ENCODE measurements at places on chromosomes 5 and 9.

DNA sequence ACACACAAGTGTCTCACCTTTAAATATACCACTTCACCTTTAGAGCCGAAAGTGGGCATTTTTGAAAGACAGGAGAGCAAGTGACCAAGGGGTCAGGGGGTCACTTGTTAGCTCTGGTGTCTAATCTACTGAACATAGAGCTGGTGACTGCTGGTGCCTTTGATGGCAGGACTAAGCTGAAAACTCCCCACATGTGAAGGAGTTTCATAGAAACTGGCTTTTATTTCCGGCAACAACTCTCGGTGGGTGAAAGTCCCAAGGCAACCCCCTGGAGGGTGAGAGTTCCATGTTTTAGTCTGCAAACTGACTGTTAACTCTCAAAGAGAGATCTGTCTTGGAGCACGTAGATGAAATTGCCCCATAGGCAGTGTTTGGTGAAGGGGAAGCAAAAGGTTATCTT, 466.9 kb downstream of the DMRTA1 start:
- DNase-seq, result no peak

- DNase-seq, result no peak
These were observed 16.2 kb downstream of the GDNF start for GRCh38 chr5:37823433-37824152.

GRCh38 chr5:8500426-8500825, 631.5 kb downstream of the MTRR start:
- DNase-seq, result no peak

DNA sequence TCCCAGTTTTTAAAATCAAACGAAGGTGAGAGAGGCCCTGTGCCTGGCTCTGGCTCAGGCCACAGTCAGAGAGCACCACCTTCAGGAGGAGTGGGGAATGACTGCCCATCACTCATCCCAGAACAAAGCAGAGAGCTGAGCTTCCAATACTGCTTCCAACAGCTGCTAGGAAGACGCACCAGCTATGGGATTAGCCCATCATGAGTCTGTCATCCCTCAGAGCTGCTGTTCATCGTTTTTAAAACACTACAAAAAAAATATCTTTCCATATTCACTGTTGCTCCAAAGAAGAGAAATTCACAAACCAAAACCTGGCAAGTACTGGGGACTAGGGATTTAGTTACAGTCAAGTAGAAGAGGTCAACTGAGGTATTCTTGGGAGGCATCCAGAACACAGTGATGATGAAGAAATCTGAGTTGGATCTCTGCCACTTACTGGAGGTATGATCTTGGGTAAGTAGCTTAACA, 102.4 kb downstream of the CDK5RAP2 start:
- peak; percentile 96 for DNase-seq

DNA sequence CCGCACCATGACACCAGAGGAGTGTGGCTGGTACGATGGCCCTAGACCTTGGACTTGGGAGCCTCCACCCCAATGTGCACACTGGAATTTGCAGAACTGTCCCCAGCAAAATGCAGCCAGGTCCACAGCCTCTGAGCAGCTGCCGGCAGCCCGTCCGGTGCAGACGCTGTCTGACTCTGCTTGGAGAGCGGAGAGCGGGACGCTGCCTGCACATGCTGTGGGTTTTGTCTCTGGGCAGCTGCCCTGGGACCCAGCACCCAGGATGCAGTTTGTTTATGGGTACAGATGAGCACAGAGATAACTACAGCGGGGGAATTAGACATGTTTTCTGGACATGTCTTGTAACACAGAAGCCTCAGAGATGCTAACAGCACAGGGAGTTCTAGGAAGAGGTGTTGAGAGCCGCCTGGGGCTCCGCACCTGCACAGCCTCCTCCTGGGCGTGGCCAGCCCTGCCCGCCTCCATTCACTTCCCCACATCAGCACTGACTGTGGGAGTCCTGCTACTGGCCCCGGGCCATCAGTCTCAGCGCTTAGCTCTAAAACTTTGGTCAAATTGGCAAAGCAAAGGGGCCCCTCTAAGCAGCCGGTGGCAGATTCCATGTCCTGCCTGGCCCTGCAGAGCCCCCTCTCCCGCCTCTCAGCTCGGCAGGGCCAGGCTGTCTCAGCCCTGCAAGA, 159.6 kb downstream of the IRX2 start:
- no peak for DNase-seq

GRCh38 chr5:81848362-81848880, 97.5 kb upstream of the SSBP2 start:
- DNase-seq, result peak; percentile 28

DNA sequence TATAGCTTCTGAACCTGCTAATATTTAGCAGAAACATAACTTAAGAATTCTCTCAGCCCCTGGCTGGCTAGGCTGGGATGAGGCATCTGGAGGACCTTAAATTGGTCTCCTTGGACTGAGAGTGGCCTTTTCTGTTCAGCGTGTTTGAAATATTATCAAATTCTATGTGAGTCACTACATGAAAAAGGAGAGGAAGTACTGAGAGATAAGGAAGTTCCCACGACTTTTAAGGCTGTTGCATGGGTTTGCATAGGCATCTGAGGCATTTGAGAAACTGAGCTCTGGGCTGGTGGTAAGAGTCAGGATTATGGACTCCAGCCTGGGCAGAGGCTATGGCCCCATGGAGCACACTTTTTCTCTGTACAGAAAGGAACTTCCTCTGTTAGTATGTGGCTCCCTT, 816.2 kb upstream of the GRAMD2B start:
- peak; percentile 72 for DNase-seq

- no peak for DNase-seq
These were observed 342.8 kb downstream of the GABRG2 start for GRCh38 chr5:162410365-162410764.

- no peak for DNase-seq
These were observed 97.0 kb downstream of the GHR start for GRCh38 chr5:42520203-42520602.

DNA sequence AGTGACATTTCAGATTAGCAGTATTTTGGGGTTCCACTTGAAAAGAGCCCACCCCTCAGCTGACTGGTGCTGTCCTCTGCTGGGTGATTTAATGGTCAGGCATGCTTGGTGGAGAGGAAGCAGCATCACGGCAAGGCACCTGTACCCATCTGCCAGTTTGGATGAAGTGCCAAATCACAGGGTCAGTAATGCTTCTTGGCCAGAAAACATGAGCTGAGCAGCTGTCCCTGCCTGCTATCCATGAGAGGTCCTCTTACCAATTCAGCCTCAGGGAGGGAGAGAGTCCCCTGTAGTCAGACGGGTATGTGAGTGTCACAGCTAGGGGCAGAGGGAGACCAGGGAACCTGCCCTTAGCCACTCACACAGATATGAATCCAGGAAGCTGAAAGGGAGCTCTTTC, 137.9 kb downstream of the SEC61B start:
- DNase-seq, result no peak

DNA sequence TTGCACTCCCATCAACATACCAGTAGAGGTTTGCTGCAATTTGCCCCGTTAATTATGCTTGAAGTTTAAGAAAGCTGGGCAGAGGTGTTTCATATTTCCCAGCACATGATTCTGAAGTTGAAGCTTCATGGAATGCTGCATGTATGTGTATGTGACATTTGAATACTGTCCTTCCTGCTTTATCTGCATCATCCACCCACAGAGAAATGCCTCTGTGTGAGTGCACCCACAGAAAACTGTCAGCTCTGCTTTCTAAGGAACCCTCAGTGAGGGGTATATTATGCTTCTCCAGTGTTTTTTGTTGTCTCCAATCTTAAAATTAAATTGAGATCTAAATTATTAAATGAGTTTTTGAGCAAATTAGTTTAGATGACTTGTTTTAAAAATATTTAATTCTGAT, 358.1 kb upstream of the PIK3R1 start:
- no peak for DNase-seq

DNA sequence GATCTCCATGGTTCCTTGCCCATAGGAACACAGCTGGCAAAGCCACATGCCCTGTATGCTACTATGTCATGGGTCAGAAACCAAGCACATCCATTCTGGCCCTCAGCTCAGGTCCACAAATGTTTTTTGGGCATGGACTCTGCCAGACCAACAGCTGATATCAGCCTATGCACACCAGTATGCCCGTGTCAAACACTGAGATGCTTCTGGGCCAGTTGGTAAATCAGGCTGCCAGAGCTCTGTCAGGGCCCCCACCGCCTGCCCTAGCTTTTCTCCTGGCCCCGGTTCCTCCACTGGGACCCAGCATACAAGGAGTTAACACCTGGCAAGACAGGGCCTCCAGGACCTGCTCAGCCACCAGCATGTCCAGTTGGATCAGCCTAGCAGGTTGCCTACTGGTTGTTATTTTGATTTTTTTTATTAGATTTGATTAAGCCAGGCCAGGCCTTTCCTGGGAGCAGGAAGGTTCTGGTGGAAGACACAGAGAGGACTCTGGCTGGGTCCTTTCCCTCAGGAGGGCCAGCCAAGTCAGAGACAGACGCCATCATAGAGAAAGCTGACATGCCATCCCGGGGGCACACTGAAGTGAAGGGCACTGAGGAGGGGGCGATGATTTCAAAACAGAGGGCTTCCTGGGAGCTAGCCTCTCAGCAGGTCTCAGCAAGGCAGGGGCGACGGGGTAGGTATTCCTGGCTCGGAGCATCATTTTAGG, 65.8 kb downstream of the TSTD2 start:
- DNase-seq, result no peak

DNA sequence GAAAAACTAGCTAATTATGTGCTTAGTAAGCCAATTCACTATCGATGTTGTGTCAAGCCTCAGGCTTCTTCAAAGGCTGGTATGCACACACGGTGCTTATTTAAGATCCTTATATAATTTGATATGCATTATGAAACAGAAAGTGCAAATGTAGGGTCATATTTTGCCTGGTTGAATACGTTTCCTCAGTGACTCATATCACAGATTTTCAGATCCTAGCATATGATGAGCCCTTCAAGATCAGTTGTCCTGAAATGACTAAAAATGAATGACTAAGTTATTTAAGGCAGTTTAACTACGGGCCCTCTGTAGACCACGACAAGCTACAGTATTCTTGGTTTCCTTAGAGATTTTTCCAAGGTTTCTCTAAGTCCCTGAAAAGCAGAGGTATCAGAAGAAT, 778.3 kb downstream of the PRELID2 start:
- peak; percentile 81 for DNase-seq

- DNase-seq, result no peak
These were observed 23.4 kb downstream of the ANXA6 start for GRCh38 chr5:151134228-151134627.

DNA sequence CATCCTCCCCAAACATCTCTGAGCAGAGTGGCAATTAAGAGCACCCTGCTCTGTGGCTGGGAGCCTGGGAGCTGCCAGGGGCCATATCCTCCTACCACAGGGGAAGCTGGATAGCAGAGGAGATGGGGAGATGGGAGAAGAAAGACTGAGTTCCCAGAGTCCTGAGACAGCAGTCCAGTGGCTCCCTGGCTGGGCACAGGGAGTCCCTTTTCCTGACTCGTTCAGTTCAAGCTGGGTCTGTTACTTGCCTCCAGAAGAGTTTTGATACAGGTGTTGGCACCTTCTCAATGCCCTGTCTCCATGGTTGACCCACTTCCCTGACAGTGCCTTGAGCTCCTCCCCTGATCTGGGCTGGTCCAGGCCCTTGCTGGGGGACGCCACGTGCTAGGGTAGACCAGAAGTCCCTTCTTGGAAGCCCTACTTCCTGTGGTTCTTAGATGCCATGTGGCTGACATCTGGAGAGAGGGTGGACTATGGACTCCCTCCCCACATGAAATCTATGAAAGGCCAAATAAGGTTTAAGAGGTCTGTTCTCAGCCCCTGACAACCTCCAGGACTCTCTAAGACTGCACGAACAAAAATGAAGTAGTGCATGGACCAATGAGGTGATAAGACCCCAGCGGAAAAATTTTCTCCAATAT, 166.2 kb downstream of the AUH start:
- no peak for DNase-seq

- DNase-seq, result peak; percentile 99
These were observed 69.0 kb downstream of the UGCG start for GRCh38 chr9:111965566-111966019.

DNA sequence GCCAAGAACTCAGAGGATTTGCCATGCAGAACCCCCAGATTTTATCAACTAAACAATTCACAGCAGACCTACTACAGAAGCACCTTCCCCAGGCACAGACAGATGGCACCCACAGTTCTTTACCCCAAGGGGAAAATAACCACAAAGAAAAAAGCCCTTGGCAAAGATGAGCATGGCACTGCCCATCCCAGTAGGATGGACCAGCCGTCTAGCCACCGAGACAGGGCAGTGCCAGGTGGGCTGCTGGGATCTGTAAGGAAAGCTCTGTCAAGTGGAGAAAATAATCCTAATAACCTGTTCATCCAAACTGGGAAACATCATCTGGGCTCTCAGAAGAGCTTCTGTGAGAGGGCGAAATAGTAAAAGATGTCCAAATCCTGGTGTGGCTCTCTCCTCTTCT, 130.0 kb downstream of the COL23A1 start:
- no peak for DNase-seq

DNA sequence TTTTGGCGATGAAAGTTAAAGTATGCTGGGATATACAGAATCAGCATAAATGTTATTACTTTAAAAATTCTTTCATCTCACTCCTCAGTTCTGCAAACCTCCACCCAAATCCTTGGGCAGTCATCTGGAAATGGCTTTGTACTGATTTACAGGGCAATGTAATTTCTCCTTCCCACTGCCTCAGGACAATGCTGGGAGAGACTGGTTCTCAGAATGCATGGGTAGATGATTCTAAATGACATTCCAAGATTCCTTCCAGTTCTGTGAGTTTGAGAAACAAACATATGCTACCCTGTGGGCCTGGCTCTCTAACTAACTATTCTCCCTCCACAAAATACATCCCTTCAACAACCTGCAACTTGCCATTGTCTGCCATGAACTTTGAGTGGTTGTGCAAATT, 7.5 kb upstream of the PSAT1 start:
- DNase-seq, result no peak

DNA sequence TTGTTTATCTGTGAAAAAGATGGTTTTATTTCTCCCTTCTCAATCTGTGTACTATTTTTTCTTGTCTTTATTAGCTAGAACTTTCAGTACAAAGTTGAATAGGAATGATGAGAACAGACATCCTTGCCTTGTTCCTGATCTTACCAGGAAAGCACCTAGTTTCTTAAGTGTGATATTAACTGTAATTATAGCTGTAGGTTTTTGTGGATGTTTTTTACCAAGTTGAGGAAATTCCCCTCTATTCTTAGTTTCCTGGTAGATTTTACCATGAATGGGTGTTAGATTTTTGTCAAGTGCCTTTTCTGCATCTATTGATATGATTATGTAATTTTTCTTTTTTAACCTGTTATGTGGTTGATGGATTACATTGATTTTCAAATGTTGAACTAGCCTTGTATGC, 68.7 kb downstream of the KCNN2 start:
- no peak for DNase-seq

DNA sequence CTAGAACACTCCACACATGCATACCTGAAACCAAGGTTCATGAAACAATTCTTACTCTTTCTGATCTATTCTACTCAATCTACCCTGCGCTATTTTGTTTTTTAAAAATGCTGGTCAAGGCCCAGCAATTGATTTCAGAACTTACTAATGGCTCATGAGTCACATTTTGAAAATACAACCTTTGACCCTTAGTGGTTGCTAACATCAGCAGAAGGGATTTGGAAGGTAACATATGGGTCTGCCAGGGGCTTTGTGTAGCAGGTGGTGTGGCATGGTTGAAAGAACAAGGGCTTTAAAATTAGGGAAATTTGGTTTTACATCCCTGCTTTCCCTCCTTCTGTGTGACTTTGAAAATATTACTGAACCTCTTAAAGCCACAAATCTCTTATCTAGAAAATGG, 101.4 kb downstream of the ATG10 start:
- peak; percentile 49 for DNase-seq
